ENCODE measurements at places on chromosomes 5 and 9.

GRCh38 chr9:98380065-98380681 lies 124.7 kb upstream of the TBC1D2 start:
- DNase-seq: no peak

GRCh38 chr5:40446910-40447309 lies 232.8 kb upstream of the PTGER4 start:
- DNase-seq: no peak

GRCh38 chr9:84397822-84398221 lies 57.3 kb upstream of the SLC28A3 start:
- no peak for DNase-seq

DNA sequence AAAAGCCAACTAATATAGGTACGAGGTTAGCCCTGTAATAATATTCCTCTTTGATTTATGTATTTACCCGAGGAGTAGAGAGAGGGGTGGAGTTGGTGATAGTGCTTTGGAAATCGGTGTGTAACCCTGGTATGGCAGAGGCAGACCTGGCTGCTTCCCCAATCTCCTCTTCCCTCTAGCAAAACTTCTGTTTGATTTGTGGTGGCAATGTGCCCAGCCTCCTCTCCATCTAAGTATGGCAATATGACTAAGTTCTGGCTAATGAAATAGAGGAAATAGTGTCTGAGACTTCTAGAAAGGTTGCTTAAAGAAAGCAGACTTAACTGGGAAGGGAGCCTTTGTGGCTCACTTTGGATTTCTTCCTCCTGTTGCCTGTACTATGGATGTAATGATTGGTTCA lies 491.1 kb downstream of the ENC1 start:
- DNase-seq: no peak

- DNase-seq: no peak
Measured at GRCh38 chr9:115849679-115850412, 303.7 kb upstream of the PAPPA start.

Measured in T-helper 22 cell (primary cell).